A549 treated with CORT108297 at 1 μM for 4 hours (cell line): ENCODE measurements at places on chromosomes 12 and 14. TPM values are rescaled to one million over a fixed set of nuclear protein-coding genes. Genes with fewer than 3 reads are reported as not detected.

Gene SPRING1
- 14.8 to 27.4 TPM (median 24.8 TPM) in 5 replicates for total RNA-seq

Gene PLCZ1
- not detected in 5 replicates for total RNA-seq

Gene FSCB
- not detected in 5 replicates for total RNA-seq

Gene PLEKHD1
- 0.02 to 0.04 TPM (median 0.03 TPM) in 3 of 5 replicates, not detected in the others for total RNA-seq

Gene FOXG1
- 0.06 to 0.15 TPM (median 0.11 TPM) in 5 replicates for total RNA-seq

Gene PROX2
- total RNA-seq: not detected in 5 replicates

Gene OASL
- total RNA-seq: 3.5 to 5.0 TPM (median 4.5 TPM) in 5 replicates

Gene MYO1A
- total RNA-seq: 0.09 to 0.41 TPM (median 0.22 TPM) in 5 replicates

Gene C14orf180
- not detected in 5 replicates for total RNA-seq

Gene CFAP54
- total RNA-seq: 1.2 to 1.7 TPM (median 1.5 TPM) in 5 replicates

Gene CD163
- total RNA-seq: 0.02 to 0.07 TPM in 2 of 5 replicates, not detected in the others

Gene GALNT16
- total RNA-seq: 2.4 to 3.8 TPM (median 3.5 TPM) in 5 replicates

Gene SALL2
- 0.76 to 1.4 TPM (median 1.0 TPM) in 5 replicates for total RNA-seq

Gene CLEC4A
- total RNA-seq: 0.15 to 0.31 TPM (median 0.21 TPM) in 3 of 5 replicates, not detected in the others

Gene ATG101
- total RNA-seq: 82.5 to 103 TPM (median 103 TPM) in 5 replicates

Gene ENDOU
- not detected in 5 replicates for total RNA-seq

Gene ETV6
- total RNA-seq: 4.2 to 5.0 TPM (median 4.4 TPM) in 5 replicates

Gene KERA
- total RNA-seq: not detected in 5 replicates

Gene FGF6
- total RNA-seq: not detected in 5 replicates

Gene LTB4R2
- total RNA-seq: 2.2 to 6.0 TPM (median 5.7 TPM) in 5 replicates

Gene IPO8
- 14.0 to 22.8 TPM (median 17.9 TPM) in 5 replicates for total RNA-seq

Gene AQP2
- total RNA-seq: not detected in 5 replicates

Gene KLRK1
- 0.08 TPM in 1 of 5 replicates, not detected in the others for total RNA-seq
